Lung (tissue), 17 donors: ENCODE measurements at places on chromosomes 2 and 18.

GRCh38 chr2:20666304-20667150, at the start of gene GDF7:
GDF7 (plus strand) TSS chr2:20667144; CDS start chr2:20667240, 96 bp downstream.
- no peak for DNase-seq

GRCh38 chr18:68738564-68738963, 23.7 kb upstream of the TMX3 start:
- no peak for DNase-seq

GRCh38 chr2:99397266-99397920, 60.2 kb downstream of the EIF5B start:
- no peak for DNase-seq

GRCh38 chr2:150535176-150535575, 47.7 kb upstream of the RND3 start:
- no peak for DNase-seq

DNA sequence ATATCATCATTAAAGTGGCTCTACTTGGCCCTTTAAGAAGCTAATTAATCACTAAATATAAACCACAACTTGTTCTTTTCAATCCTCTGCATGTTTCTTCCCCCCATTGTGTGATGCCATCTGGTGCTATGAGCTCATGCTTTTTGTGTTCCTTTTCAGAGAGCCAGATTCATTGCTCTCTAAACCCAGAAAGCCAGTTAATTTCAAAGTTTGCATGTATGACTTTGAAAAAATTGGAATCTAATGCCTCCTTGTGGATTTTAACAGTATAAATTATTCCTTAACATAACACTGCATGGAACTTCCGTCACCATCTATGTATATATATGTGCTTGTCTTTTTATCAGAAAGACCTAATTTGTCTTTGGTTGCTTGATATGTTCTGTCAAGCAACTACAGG, 31.1 kb downstream of the TMEM178A start:
- peak; percentile 87 for DNase-seq

GRCh38 chr2:201440182-201440581, 11.1 kb downstream of the TRAK2 start:
- DNase-seq, result peak; percentile 39

DNA sequence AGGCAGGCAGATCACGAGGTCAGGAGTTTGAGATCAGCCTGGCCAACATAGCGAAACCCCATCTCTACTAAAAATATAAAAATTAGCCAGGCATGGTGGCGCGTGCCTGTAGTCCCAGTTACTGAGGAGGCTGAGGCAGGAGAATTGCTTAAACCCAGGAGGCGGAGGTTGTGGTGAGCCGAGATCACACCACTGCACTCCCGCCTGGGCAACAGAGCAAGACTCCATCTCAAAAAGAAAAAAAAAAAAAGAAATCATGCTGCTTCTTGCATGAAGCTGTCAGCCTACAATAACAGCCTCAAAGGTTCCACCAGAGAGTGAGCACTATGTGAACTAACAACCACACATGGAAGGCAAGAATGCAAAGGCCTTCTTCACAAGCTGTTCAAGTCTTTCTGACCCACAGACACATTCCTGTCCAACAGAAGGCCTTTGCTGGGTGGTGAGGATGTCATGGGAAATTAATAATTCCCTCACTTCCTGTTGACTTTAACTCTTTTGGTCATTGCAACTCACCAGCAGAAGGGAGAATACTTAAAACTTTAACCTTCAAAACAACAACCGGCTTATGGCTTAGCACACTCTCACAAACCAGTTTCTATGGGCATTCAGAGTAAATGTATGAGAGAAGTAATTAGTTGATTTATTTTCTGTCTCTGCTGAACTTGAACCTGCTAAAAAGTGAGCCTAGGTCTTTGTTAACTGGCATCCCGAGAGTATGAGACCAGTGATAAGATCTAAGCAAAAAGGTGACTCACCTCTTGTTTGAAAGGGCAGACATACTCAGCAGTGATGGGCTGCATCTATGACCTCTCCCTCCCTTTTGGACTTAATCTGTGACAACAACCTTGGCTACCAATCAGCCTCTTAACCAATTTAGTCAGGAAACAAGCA, 11.8 kb downstream of the PLEKHM3 start:
- DNase-seq, result no peak

DNA sequence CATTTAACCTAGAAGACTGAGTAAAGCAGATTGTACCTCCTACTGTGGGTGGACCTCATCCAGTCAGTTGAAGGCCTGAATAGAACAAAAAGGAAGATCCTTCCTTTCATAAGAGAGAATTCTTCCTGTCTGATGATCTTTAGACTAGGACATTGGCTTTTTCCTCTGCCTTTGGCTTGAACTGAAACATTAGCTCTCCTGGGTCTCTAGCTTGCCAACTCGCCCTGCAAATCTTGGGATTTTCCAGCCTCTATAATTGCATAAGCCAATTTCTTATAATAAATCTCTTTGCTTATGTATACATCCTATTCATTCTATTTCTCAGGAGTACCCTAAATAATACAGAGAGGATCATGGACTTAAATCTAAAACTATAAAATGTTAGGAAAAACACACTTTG, 6.2 kb upstream of the KDSR start:
- no peak for DNase-seq

- peak; percentile 7 for DNase-seq
These were observed 169.8 kb upstream of the HS6ST1 start for GRCh38 chr2:128488434-128488833.

DNA sequence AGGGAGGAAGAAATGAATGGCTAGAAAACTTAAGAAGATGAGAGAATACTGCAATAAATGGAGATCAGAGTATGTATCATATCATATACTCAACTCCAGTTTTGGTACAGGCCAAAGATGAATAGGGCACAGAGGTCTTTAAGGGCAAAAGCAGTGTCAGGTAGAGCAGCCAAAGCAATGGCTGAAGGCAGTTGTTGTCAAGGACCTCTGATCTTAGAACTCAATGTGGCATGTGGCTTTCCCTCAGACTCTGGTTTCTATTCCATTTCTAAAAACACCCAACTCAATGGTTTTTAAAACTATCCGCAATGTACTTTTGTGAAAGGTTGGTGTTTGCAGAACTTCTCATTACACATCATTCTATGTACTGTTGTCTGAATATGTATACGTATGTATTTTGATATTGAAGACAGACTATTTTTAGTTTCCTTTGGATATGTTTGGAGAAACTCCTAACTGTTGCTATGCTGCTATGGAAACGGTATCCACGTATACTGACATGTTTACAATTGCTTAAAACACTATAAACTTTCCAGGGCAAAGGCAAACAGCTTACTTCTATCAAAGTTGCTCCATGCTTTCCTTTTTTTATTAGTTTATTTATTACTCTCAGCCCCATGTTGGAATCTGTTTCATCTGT, 58.1 kb upstream of the PELI1 start:
- DNase-seq, result peak; percentile 99

GRCh38 chr2:42421157-42421485, 60.1 kb upstream of the COX7A2L start:
- DNase-seq, result no peak

DNA sequence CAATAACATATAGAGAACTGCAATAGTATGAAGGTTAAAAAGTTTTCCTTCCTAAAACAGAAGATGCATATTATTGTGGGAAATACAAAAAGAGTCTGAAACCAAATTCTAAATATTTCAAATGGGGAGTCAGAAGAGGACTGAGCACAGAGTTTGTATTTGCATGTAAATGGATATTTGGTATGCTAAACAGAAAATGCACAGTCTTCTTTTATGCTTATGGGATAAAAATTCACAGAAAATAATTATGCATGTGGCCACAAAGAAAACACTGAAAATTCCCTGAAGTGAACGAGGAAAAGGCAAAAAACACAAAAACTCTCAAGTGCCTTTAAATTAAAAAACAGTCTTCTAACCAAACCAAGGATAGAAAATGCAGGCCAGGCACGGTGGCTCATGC, 142.7 kb downstream of the NCKAP5 start:
- no peak for DNase-seq

GRCh38 chr2:1814061-1814460, 69.7 kb upstream of the PXDN start:
- DNase-seq, result no peak

DNA sequence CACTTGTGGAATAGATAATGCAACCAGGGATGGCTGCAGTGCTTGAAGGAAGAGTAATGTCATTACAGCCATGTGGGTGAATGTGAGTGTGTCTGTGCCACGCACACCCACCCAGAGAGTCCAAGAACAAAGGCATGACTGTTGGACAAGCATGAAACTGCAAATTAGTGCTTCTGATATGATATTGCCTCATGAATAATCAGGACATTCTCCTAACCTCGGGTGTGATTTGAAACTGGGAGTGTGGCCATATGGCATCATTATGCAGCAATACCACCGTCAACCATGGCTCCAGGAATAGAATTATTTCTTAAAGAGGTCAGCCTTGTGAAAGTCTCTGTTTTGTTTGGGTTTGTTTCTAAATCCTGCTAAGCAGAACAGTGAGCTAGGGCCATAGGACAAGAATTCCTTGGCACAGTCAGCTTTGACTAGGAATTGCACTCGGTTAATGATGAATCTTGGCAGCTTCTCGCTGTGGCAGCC, 678.0 kb upstream of the RAB6C start:
- DNase-seq, result peak; percentile 92
